Stimulated activated CD4-positive, alpha-beta T cell treated with anti-CD3 and anti-CD28 coated beads, TNF-alpha, amount 100 ng/mL, for 1 hour (primary cell): ENCODE measurements at places on chromosomes 5 and 9.

GRCh38 chr5:80973027-80973426 lies 12.9 kb downstream of the RASGRF2 start:
- DNase-seq, result no peak

DNA sequence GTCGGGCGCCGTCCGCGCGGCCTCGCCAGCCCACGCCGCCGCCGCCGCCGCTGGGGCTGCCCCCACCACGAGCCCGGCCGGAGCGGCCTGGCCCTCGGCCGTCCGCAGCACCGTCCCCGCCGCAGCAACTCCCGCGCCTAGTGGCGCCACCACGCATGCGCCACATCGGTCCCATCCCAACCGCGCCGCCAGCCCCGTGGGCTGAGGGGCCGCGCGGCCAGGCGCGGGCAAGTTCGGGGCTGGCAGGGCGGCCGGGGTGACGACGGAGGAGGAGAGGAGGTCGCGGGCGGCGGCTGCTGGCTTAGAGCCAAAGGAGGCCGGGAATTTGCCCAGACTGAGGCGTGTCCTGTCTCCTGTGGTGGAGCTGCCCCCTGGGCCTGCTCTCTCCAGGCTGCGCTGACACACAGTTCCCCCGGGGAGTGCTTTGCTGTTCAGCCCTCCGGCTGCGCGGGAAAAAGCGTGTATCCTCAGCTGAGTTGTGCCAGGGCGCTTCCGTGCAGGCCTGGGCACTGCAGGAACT lies at the start of gene TUSC1:
Gene TUSC1 (minus strand): TSS at position 298 of the 520 bp plus-strand sequence. CDS start 132 bp downstream, at position 166.
- DNase-seq, result no peak

- DNase-seq, result no peak
Measured at GRCh38 chr5:180526269-180526668, 32.1 kb downstream of the CNOT6 start.

DNA sequence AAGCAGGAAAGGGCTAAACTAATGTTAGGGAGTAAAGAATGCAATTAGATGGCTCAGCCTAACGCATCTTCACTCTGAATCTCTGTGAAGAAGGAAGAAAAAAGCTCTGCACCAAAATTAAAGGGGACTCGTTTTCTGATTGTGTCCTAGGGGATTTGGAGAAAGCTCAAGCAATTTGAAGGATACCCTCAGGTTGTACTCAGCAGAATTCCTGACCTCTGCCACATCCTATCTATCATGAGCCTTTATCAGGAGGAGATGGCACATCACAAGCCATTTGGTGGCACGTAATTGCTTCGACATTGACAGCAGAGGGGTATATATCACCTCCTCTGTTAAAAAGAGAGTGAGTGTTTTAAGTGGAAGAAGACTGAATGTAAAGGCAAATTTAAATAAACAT lies 32.2 kb upstream of the EBF1 start:
- no peak for DNase-seq

DNA sequence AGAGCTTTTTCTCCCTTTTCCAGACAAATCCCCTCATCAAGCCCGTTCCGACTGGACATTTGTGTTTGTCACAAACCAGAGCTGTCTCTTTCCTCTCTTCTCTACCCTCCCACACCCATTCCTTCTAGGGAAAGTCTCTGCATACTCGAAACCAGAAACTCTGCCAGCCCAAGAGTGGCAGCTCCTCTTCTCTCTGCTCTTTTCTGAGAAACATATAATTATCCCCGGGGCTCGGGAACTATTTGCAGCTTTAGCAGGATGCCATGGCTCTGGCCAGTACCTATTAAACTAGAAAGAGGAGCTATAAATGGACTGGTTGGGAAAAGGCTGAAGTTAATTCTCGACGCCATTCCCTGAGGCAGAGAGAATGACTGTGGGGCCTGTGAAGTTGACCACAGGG lies 82.6 kb downstream of the SH3PXD2B start:
- no peak for DNase-seq

DNA sequence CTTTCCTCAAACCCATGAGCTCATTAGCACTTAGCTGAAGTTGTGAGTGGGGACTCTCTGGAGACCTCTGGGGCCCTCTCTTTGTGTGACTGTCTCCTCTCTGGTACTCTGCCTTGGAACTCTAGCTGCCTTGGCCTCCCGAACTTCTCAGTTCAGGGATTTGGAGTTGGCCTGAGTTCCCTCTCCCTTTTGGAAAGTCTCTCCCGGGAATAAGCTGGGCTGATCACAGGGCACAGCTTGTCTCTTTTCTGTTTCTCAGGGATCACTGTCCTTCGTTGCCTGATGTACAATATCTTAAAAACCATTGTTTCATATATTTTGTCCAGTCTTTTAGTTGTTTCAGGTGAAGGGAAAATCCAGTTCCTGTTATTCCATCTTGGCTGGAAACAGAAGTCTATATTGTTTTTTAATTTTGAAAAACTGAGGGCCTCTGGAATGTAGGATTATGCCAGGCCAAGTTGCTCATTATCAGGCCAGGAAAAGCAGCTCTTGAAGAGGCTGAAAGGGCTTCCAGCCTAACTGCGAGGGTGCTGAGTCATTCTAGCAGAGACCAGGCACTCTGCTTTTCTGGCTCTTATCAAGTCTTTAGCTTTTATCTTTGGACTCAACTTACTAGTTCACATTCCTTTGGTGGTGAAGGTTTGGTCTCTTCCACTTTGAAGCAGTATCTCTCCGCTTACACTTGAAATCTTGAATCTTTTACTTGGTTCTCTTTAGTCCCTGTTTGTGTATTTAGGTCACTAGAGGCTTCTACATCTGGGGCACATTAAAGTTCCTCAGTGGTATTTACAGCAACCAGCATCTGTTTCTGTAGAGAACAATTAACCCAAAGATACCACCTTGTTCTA lies 8.4 kb upstream of the RGS3 start:
- no peak for DNase-seq

GRCh38 chr9:112647596-112647995 lies 70.3 kb downstream of the INIP start:
- DNase-seq, result no peak

DNA sequence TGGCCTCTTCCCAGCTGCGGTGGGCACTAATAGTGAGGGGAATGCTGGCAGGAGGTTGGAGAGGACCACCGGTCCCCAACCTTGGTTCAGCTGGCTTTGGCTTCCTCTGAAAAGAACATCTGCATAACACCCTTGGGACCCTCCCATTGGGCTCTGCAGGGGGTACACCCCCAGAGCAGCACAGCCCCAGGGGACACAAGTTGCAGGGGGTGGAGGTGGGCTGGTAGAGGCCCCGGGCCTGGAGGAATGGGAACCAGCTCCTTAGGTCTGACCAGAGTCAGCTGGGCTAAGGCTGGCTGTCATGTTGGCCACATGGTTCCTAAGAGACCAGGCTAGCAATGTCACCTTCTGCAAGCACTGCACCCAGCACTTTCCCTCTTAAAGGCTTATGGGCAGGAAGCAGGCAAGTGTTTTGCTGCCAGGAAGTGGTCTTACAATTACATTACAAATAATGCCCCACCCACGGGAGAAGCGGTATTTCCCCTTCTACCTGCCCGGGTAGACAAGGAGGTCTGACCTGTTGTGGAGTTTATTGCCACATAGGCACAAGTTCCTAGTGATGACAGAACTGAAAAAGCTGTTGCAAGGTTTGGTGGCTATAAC lies 18.1 kb downstream of the GCNT4 start:
- no peak for DNase-seq

DNA sequence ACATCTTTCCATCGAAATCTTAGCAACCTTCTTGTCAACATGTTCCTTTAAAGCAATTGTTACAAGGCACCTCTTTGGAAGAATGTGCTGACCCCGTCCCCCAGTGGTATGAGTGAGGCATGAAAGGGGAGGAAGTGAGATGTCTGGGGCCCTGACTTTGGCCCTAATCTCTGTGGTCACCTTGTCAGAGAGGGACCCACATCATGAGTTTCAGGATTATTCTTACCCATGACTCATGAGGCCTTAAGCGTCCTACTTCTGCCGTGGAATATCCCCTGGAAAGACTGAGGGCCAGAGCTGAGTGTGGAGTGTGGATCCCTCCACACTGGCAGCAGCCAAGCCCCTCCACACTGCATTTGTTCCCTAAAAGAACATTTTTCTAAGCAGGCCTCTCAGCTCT lies 81.2 kb downstream of the FSTL4 start:
- no peak for DNase-seq

- DNase-seq, result no peak
Measured at GRCh38 chr9:72524820-72525540, 3.6 kb downstream of the TMC1 start.

- DNase-seq, result no peak
Measured at GRCh38 chr5:143691945-143692290, 120.0 kb upstream of the HMHB1 start.
